ENCODE measurements at places on chromosomes 7 and 10. TPM values are rescaled to one million over a fixed set of nuclear protein-coding genes. Genes with fewer than 3 reads are reported as not detected.

Gene LRMDA
- total RNA-seq: 29.9 TPM

Gene ZNF3
- total RNA-seq: 23.0 TPM

Gene LRIT1
- not detected for total RNA-seq

Gene REPIN1
- total RNA-seq: 86.0 TPM

Gene OPALIN
- not detected for total RNA-seq

DNA sequence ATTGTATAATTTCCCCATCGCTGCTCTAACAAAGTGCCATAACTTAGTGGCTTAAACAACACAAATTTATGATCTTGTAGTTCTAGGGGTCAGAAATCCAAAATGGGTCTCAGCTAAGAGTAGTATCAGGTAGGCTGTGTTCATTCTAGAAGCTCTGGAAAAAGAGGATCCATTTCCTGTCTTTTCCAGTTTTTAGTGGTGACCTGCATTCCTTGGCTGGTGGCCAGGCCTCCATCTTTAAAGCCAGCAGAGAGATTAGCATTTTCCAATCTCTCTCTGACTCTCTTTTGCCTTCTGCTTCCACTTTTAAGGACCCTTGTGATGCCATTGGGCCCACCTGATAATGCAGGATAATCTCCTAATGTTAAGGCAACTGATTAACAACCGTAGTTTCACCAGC, 41.0 kb upstream of the C10orf120 start:
- H3K4me3 ChIP-seq: no peak overlapping the region
- H3K27ac ChIP-seq: no peak overlapping the region
- H3K4me1 ChIP-seq: no peaks in the 10 kb centered on the region
- no peaks in the 10 kb centered on the region for H3K27me3 ChIP-seq
- H3K36me3 ChIP-seq: no peaks in the 10 kb centered on the region
- no peak for DNase-seq

DNA sequence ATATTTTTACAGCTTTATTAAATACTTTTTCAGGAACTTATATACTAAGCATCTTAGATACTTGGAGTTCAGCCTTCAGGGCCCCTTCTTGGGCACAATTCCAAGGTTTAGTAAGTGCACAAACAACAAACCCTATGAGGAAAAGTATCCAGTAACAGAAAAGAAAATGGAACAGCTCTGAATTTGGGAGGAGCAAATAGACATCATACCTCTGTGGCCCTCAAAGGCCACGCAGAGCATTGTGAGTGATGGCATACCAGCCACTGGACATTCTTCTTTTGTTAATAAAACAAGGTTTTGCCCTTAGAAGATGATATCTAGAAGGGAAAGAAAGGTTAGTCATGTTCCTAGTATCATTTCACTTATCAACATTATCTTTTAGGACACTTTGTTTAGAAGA, 46.0 kb downstream of the ST7 start:
- no peak overlapping the region for H3K27ac ChIP-seq
- H3K4me1 ChIP-seq: no peaks in the 10 kb centered on the region
- H3K4me3 ChIP-seq: no peak overlapping the region
- H3K36me3 ChIP-seq: no peaks in the 10 kb centered on the region
- no peaks in the 10 kb centered on the region for H3K27me3 ChIP-seq
- DNase-seq: no peak

GRCh38 chr10:98242823-98243222, 25.2 kb downstream of the LOXL4 start:
- DNase-seq: no peak
- no peaks in the 10 kb centered on the region for H3K4me1 ChIP-seq
- H3K27ac ChIP-seq: no peak overlapping the region
- H3K4me3 ChIP-seq: no peak overlapping the region
- H3K36me3 ChIP-seq: peaks cover 74% of the 10 kb centered on the region

- H3K4me3 ChIP-seq: no peak overlapping the region
- no peaks in the 10 kb centered on the region for H3K27me3 ChIP-seq
- H3K27ac ChIP-seq: no peak overlapping the region
- no peak for DNase-seq
- no peaks in the 10 kb centered on the region for H3K36me3 ChIP-seq
Measured at GRCh38 chr7:140261522-140261921, 84.7 kb upstream of the KDM7A start.

- H3K4me3 ChIP-seq: no peak overlapping the region
- H3K27ac ChIP-seq: no peak overlapping the region
- DNase-seq: no peak
- peaks cover 3% of the 10 kb centered on the region for H3K27me3 ChIP-seq
- no peaks in the 10 kb centered on the region for H3K4me1 ChIP-seq
Measured at GRCh38 chr10:98664329-98665042, 217.8 kb upstream of the HPS1 start.

DNA sequence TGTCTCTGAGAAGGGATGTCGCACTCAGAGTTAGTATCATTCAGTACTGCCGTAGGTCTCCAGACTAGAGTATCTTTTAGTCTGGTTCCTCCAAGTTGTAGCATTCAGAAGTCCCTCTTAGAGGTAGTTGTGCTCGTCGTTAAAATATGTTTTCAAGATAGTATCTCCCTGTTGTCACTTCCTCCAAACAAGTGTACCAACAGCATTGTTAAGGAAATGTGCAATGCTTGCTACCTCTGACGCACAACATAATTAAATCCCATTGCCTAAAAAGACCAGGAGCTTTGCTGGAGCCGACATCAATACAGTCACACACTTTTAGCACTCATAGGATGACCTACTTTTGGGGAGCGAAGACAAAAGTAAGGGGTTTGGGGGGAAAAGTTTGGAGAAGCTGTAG, 80.0 kb upstream of the STK17A start:
- DNase-seq: no peak
- H3K36me3 ChIP-seq: no peaks in the 10 kb centered on the region
- no peak overlapping the region for H3K4me3 ChIP-seq
- no peak overlapping the region for H3K27ac ChIP-seq

DNA sequence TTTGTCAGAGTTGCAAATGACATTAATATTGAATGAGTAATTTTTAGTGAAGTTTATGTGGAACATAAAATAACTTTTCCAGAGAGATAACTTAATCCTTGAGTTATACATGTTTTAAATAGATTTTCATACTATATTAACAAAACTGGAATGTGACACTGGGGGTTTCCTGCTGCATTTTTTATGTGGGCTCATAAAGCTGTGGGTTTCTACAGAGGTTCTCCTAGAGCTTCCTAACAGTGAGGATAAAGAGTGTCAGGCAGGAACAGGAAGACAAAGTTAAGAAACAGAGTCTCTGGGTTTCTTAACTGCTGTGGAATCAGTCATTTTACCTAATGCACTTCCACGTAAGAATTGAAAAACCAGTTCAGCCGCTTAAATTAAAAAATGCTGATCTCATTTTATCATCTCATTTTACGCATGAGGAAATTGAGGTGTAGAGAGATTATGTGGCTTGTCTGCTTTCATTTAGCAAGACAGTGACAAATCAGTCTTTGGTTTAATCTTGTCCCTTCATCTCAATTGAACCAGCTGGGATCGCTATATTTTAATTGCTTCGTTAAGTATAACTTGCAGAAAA, 5.0 kb downstream of the CD36 start:
- H3K4me1 ChIP-seq: peaks cover 31% of the 10 kb centered on the region
- DNase-seq: no peak
- no peaks in the 10 kb centered on the region for H3K36me3 ChIP-seq
- no peaks in the 10 kb centered on the region for H3K27me3 ChIP-seq
- no peak overlapping the region for H3K4me3 ChIP-seq
- H3K27ac ChIP-seq: no peak overlapping the region

GRCh38 chr10:649798-650440, 39.5 kb downstream of the DIP2C start:
- H3K27me3 ChIP-seq: no peaks in the 10 kb centered on the region
- peak overlapping the region; percentile 1 for H3K4me3 ChIP-seq
- no peak overlapping the region for H3K27ac ChIP-seq
- DNase-seq: no peak
- peaks cover 24% of the 10 kb centered on the region for H3K4me1 ChIP-seq

DNA sequence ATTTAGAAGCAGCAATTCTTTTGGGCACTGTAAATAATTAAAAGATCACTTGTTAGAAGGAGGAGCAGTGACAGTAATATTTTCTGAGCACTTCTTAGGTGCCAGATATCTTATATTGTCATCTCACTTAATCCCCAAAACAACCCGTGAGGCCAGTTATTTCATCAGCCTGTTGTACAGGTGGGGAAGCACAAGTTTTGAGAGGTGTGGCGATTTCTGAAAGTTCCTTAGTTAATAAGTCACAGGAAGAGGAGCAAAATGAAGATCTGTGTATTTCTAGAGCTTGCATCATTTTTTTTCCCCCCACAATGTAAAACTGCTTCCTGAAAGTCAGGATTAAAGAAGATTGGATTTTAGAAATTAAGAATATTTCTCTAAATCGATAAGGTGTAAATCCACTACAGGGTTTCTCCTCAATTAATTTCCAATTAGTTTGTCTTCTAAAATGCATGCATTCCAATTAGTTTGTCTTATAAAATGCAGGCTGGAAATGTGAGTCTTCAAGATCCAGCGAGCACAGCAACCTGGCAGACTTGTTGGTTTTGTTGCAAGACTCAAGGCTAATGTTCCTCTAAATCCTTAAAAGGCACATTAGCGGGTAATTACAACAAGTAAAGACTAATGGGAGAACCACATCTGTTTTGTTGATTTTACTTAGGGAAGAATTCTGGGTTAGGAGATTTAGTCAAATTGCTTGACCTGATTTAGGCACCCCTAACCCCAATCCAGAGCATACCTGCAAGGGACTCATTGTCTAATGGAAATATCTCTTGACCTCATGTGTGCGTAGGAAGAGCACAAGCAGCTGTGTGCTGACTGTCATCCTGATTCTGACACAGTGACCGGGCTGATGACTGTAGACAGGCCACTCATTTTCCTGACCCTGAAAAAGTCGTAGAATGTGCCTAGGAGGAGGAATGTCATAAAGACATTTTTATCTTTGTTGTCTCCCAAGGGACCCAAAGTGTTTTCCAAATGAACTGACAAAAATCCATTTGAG, 272.0 kb downstream of the BAMBI start:
- H3K4me1 ChIP-seq: no peaks in the 10 kb centered on the region
- no peaks in the 10 kb centered on the region for H3K36me3 ChIP-seq

GRCh38 chr7:123752534-123752933, 3.7 kb upstream of the WASL start:
- DNase-seq: no peak
- peaks cover 10% of the 10 kb centered on the region for H3K4me1 ChIP-seq
- H3K36me3 ChIP-seq: no peaks in the 10 kb centered on the region
- H3K4me3 ChIP-seq: no peak overlapping the region
- no peaks in the 10 kb centered on the region for H3K27me3 ChIP-seq
- no peak overlapping the region for H3K27ac ChIP-seq
